Neural progenitor cell (in vitro differentiated cells): ENCODE measurements at places on chromosomes 12 and 14. TPM values are rescaled to one million over a fixed set of nuclear protein-coding genes. Genes with fewer than 3 reads are reported as not detected.

Gene MYF5
- not detected in 2 replicates for total RNA-seq

Gene NR4A1
- total RNA-seq: 8.2 and 13.0 TPM in 2 replicates

Gene CMA1
- total RNA-seq: not detected in 2 replicates

Gene RTRAF
- 149 and 414 TPM in 2 replicates for total RNA-seq

Gene RAB3IP
- total RNA-seq: 54.3 and 111 TPM in 2 replicates

DNA sequence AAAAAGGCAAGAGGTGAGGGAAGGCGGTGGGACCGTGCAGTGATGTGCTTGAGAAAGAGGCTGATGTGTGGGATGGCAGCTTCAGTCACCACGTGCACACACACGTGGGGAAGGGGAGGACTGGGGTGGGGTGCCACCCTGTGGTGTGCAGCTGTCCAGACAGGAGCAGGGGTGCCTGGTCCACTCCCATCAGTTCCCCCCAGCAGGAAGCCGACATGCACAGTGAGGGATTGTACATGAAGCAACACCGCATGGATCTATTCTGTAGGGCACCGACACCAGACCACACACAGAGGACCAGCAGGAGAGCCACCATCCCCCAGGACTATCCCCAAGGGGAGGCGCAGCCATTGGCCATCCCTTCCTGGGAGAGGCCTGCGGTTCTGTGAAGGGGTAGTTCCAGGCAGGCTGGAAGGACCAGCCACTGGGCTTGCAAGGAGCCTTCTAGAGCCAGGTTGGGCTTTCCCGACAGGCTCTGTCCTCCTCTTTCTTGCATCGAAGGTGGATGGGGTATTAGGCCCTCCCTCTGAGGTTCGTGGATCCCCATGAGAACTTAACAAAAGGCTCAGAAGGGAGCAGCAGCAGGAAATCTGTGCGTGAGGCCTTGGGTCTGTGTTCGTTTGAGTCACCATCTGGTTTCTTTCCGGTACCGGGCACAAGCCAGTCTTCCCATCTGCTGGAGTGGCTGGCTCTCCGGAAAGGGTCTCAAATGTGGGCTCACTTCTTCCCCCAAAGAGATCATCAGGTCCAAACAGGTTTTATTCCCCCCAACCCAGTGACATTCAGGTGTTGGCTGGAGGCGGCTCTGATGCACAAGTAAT lies 59.8 kb downstream of the PLEKHG3 start:
- H3K36me3 ChIP-seq: no peaks in the 10 kb centered on the region
- peak; percentile 41 for DNase-seq
- no peak overlapping the region for H3K4me3 ChIP-seq
- no peak overlapping the region for H3K27ac ChIP-seq
- peaks cover 8% of the 10 kb centered on the region for H3K27me3 ChIP-seq
- peaks cover 38% of the 10 kb centered on the region for H3K4me1 ChIP-seq

GRCh38 chr14:36518586-36519430 lies 1.2 kb downstream of the NKX2-1 start:
- no peaks in the 10 kb centered on the region for H3K36me3 ChIP-seq
- peaks cover 23% of the 10 kb centered on the region for H3K4me1 ChIP-seq
- peaks cover 100% of the 10 kb centered on the region for H3K27me3 ChIP-seq
- peak; percentile 60 for DNase-seq
- no peak overlapping the region for H3K27ac ChIP-seq
- peak overlapping the region; percentile 15 for H3K4me3 ChIP-seq

GRCh38 chr14:21880918-21881317 lies 207.3 kb upstream of the OR4E1 start:
- H3K27me3 ChIP-seq: peaks cover 29% of the 10 kb centered on the region
- no peaks in the 10 kb centered on the region for H3K36me3 ChIP-seq
- H3K4me1 ChIP-seq: no peaks in the 10 kb centered on the region
- no peak overlapping the region for H3K27ac ChIP-seq
- no peak overlapping the region for H3K4me3 ChIP-seq
- DNase-seq: no peak

GRCh38 chr12:34399631-34400410 lies 377.5 kb downstream of the ALG10 start:
- H3K4me3 ChIP-seq: no peak overlapping the region
- DNase-seq: no peak
- H3K27me3 ChIP-seq: no peaks in the 10 kb centered on the region
- H3K36me3 ChIP-seq: no peaks in the 10 kb centered on the region
- H3K27ac ChIP-seq: no peak overlapping the region
- H3K4me1 ChIP-seq: no peaks in the 10 kb centered on the region

DNA sequence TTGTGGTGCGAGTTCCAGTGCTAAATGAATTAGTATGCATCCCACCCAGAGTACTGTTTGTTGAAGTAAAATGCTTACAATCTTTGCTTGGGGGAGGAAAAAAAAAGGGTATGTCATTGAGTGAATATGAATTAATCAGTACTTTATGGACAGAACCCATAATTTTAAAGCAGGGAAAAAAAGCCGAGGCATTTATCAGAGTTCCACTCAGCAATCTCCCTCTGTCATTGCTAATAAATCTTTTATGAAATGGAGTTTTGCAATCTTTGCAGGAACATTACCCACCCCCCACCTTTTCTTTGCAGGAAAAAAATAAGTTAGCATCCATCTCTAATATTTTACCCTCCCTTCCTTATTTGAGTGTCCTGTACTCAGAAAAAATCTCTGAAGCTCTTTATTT lies 127.9 kb upstream of the TMPO start:
- DNase-seq: no peak
- no peak overlapping the region for H3K4me3 ChIP-seq
- H3K27ac ChIP-seq: no peak overlapping the region
- no peaks in the 10 kb centered on the region for H3K4me1 ChIP-seq
- no peaks in the 10 kb centered on the region for H3K36me3 ChIP-seq
- H3K27me3 ChIP-seq: no peaks in the 10 kb centered on the region

DNA sequence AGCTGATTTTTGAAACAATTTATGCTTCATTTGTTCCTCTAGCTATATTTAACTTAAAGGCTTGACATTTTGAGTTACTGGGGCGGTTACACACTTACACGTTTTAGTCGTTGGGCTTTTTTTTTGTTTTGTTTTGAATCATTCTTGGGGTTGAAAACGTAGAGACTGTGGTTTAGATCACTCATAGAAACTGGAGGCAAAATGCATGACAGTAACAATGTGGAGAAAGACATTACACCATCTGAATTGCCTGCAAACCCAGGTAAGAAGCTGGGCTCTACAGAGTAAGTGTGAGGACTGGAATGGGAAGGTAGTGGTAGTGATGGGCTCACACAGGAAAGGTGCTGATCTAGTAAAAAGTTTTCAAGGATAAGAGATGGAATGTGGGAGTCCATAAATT lies at the start of gene CLEC2D:
Gene CLEC2D (plus strand): TSS at position 180 of the 400 bp plus-strand sequence. CDS start 22 bp downstream, at position 202.
- H3K4me3 ChIP-seq: no peak within 1 kb of the TSS
- no peaks in the 10 kb centered on the region for H3K27me3 ChIP-seq
- H3K36me3 ChIP-seq: no peaks in the 10 kb centered on the region
- no peak within 1 kb of the TSS for H3K27ac ChIP-seq
- H3K4me1 ChIP-seq: no peaks in the 10 kb centered on the region
- no peak for DNase-seq

DNA sequence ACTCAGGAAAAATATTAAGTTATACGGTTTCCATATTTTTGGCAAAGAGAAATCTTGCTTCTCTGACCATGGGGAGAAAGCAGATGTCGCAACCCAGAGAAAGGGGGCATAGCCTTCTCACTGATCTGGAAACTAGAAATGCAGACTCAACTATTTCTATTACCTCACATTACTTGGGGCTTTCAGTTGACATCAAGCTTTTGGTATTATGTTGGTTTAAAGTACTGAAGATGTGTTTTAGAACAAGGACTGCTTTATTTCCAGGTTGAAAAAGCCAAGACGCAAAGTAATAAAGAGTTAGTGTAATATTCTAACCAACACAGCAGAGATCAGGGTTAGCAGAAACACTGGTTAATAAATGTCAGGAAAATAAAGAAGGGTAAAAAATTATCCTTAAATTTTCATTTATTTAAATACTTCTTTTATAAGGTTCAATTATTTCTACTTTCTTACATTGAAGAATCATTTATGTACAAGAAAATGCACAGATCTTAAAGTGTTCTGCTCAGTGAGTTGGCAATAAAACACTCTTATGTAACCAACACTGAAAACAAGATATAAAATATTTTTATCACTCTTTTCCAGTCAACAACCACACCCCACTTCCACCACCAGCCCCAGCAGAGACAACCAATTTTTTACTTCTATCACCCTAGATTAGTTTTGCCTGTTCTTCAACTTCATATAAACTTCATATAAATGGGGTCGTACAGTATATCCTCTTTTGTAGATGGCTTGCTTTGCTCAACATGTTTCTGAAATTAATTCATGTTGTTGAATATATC lies 26.0 kb downstream of the DCP1B start:
- H3K4me1 ChIP-seq: peaks cover 3% of the 10 kb centered on the region
- DNase-seq: no peak
- no peak overlapping the region for H3K4me3 ChIP-seq
- H3K36me3 ChIP-seq: peaks cover 5% of the 10 kb centered on the region
- no peak overlapping the region for H3K27ac ChIP-seq

- peaks cover 11% of the 10 kb centered on the region for H3K4me1 ChIP-seq
- DNase-seq: no peak
- H3K27ac ChIP-seq: no peak overlapping the region
These were observed 22.3 kb upstream of the PLXNC1 start for GRCh38 chr12:94126067-94126466.

DNA sequence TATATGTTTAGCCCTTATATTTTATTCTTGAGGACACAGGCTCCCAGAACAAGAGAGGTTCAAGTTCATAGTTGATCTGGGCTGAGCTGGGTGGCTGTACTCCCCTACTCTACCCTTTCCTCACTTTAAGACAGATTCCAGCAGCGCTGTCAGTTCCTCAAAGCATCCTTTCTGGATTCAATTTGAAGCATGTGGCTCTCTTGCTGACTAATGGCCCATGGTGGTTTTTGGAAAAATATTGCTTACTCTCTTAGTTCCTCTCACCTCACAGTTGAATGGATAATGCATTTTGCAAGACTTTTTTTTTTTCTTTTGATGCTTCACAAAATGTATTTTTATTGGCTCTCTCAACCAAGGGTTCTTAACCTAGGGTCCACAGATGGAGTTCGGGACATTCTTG lies 4.1 kb downstream of the PELI2 start:
- no peak for DNase-seq
- H3K36me3 ChIP-seq: no peaks in the 10 kb centered on the region
- peaks cover 36% of the 10 kb centered on the region for H3K4me1 ChIP-seq
- peaks cover 16% of the 10 kb centered on the region for H3K27me3 ChIP-seq

GRCh38 chr14:86613786-86614185 lies 1083.8 kb downstream of the FLRT2 start:
- H3K4me3 ChIP-seq: no peak overlapping the region
- no peaks in the 10 kb centered on the region for H3K4me1 ChIP-seq
- H3K36me3 ChIP-seq: no peaks in the 10 kb centered on the region

DNA sequence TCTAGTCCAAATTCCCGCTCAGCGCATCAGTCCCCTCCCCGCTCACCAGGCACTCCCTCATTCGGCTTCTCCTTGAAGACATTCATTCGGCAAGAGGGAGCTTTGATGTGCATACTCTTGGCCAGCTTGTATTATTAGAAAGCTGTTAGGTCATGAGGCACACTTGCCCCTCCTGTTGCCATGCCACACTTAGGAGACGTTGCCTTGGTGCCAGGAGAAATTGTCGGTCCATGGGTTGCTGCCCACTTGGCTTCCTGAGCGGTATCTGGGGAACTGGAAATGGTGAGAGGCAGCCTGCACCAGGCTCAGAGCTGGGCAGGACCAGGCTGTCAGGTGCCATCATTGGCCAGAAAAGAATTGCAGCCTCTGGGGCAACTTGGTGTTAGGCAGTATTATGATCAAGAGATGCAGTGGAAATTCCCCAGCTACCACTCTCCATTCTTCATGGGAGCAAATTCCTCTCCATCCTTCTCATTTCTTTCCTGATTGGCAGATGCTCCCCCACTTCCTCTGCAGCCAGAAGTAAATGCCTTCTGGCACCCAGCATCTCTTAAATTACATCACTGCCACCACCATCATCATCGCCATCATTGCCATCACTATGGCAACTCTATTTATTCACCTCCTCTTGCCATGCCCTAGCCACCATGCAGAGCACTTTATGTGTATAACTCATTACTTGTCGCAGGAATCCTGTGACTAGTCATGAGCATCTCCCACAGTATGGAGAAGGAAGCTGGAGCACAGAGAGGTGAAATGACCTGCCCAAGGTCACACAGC lies 12.4 kb downstream of the CABP1 start:
- no peaks in the 10 kb centered on the region for H3K27me3 ChIP-seq
- H3K36me3 ChIP-seq: no peaks in the 10 kb centered on the region
- no peak overlapping the region for H3K4me3 ChIP-seq
- no peak overlapping the region for H3K27ac ChIP-seq
- H3K4me1 ChIP-seq: peaks cover 30% of the 10 kb centered on the region

- peaks cover 6% of the 10 kb centered on the region for H3K4me1 ChIP-seq
- no peak overlapping the region for H3K27ac ChIP-seq
- H3K36me3 ChIP-seq: peaks cover 3% of the 10 kb centered on the region
- H3K4me3 ChIP-seq: no peak overlapping the region
These were observed 32.5 kb downstream of the PAWR start for GRCh38 chr12:79658221-79658620.

DNA sequence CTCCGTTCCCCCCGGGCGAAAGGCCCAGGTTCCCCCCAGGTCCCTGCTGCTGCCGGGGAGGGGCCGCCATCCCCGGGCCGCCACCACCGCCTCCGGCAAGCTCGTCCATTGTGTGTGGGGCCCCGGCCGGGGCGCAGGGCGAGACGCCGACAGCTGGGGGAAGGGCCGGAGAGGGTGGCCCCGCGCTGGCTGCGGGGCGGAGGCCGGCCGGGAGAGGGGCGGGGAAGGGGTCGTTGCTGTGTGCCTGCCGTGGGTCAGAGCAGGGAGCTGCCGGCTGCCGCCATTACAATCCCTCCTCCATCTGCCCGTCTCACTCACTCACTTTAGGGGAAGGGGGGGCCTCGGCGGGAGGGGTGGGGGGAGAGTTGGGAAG lies at the start of gene STRN3:
Gene STRN3 (minus strand): TSS at position 303 of the 373 bp plus-strand sequence. CDS start 194 bp downstream, at position 109.
- peaks cover 26% of the 10 kb centered on the region for H3K4me1 ChIP-seq
- peak within 1 kb of the TSS; percentile 87 for H3K27ac ChIP-seq
- H3K4me3 ChIP-seq: peak within 1 kb of the TSS; percentile 100
- H3K36me3 ChIP-seq: peaks cover 6% of the 10 kb centered on the region
- no peak for DNase-seq
- no peaks in the 10 kb centered on the region for H3K27me3 ChIP-seq

DNA sequence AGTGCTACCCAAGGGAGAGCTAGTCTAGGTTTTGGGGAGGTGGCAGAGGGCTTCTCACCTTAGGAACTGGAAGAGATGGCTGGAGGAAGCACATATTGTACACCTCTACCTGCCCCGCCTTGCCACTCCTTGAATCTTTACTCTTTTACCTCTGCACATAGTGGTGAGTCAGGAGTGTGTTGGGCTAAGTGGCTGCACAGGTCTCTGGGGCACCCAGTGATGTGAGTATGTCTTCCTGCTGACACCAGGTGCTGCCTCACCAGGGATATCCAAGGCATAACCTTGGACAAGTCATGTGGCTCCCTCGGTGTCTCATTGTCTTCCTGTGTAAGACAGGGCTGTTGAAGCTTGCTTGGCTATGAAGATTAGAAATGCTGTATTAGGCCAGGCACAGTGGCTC lies 19.8 kb upstream of the CABP1 start:
- no peaks in the 10 kb centered on the region for H3K27me3 ChIP-seq
- no peaks in the 10 kb centered on the region for H3K36me3 ChIP-seq
- DNase-seq: no peak
- H3K4me1 ChIP-seq: peaks cover 6% of the 10 kb centered on the region
